ENCODE measurements at places on chromosomes 1 and 21.
A peak's percentile ranks its signal among the peaks of the same experiment; 100 is the strongest.

- DNase-seq: peak; percentile 27
- peak overlapping the region; percentile 45 for H3K27ac ChIP-seq
- H3K27me3 ChIP-seq: no peaks in the 10 kb centered on the region
- peak overlapping the region; percentile 81 for H3K4me3 ChIP-seq
Measured at GRCh38 chr1:12230549-12231275, 882 bp downstream of the VPS13D start.

DNA sequence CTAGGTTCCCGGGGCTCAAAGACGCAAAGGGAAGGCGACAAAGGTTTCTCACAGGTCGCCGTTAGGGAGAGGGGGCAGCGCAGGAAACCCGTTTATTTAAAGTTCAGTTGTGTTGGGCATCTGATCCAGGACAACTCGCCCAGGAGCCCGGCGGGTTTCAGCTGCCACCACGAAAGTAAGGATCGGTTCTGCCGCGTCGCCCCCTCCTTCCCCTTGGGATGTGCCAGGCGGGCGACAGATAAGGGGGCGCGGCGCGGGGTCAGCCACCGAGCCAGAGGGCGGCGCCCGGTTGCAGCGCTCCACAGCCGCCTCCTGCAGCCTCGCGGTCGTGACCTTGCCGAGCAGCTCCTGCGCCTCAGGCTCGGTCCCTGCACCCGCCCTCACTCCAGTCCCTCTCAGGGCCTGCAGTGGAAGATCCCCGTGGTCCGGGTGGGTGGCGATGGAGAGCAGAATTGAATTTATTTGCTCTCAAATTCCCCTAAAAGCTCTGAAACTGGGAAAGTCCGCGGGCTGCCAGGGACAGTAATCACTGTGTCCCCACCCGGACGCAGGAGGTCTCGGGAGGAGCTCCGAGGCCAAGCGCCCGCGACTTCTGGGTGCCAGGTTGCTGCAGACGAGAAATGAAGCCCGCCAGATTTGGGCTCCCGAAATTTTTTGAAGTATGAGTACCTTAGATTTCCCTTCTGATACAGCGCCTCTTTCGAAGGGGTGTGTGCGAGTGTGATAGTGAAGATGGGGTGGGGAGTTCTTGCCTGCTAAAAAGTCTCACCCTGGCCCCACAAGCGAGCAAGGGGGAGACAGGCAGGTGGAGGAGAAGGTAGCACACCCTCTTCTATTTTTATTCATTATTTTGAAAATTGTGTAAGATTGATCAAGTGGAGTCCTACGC is 28.4 kb upstream of the NFIA start:
- peak; percentile 41 for DNase-seq
- peaks cover 59% of the 10 kb centered on the region for H3K27me3 ChIP-seq
- H3K36me3 ChIP-seq: no peaks in the 10 kb centered on the region
- peaks cover 31% of the 10 kb centered on the region for H3K4me1 ChIP-seq

GRCh38 chr21:39118061-39118460 is 65.2 kb downstream of the PSMG1 start:
- H3K4me1 ChIP-seq: no peaks in the 10 kb centered on the region
- no peaks in the 10 kb centered on the region for H3K36me3 ChIP-seq
- H3K27ac ChIP-seq: no peak overlapping the region
- DNase-seq: no peak

DNA sequence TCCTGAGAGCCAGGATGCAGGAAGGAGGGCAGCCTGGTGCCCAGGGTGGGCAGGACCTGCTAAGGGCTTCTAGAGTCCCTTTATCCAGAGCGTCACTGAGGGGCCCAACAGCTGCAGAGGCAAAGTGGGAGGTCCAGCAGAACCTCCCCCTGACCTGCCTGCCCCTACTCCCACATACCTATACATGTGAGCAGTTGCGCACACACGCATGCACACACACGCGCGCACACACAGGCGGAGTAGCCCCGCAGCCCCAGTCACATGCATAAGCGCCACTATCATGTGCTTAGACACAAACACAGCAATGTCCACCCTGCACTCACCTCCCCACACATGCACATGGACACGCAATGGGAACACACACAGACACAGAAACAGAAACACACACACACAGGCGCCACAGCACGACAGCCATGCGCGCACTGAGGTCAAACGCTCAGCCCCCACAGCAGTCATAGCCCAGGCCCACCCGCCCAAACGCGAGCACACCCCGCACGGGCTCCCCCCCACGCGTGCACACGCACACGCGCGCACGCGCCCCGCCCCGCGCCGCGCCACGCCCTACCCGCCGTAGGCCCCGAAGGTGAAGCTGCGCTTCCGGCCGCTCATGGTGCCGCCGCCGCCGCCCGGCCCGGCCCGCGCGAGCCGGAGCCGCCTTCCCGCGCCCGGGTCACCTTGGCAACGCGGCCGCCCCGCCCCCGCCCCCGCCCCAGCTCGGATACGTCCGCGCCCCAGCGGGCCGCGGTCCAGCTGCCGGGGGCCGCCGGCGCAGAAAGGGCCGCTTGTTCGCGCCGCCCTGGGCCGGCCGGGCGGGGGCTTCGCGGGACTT is 17.7 kb downstream of the RAP1GAP start:
- H3K27ac ChIP-seq: no peak overlapping the region
- peak; percentile 55 for DNase-seq
- H3K4me3 ChIP-seq: peak overlapping the region; percentile 65
- peaks cover 5% of the 10 kb centered on the region for H3K27me3 ChIP-seq
- no peaks in the 10 kb centered on the region for H3K36me3 ChIP-seq

DNA sequence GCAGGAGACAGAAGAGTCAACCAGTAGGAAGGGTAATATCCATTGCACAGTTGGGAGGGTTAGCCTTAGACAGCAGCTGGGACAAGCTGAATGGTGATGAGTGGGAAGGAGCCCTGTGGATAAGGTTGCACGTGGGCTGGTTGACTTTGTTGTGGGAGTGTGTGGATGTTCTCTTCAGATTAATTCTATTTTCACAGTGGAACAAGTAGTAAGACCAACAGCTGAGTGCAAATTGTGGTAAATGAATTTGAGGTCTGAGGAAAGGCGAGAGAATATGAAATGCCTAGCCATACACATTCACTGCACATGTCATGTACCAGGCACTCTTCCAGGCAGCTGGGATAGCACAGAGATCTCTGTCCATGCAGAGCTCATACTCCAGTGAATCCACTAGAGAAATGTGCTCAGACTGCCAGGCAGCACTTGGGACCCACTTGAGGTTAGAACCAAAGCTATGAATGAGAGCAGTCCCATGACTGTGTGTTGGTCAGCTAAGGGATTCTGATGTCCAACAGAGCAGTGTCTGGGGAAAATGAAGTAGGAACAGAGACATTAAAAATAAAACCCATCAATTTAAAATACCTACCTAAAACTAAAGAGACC is 25.2 kb upstream of the VTCN1 start:
- no peaks in the 10 kb centered on the region for H3K4me1 ChIP-seq
- H3K4me3 ChIP-seq: no peak overlapping the region
- no peak for DNase-seq
- H3K27me3 ChIP-seq: peaks cover 15% of the 10 kb centered on the region
- no peaks in the 10 kb centered on the region for H3K36me3 ChIP-seq
- no peak overlapping the region for H3K27ac ChIP-seq

GRCh38 chr1:31760471-31761470 is 3.4 kb downstream of the ADGRB2 start:
- peaks cover 20% of the 10 kb centered on the region for H3K4me1 ChIP-seq
- peak; percentile 70 for DNase-seq
- peak overlapping the region; percentile 53 for H3K4me3 ChIP-seq
- H3K36me3 ChIP-seq: no peaks in the 10 kb centered on the region
- H3K27ac ChIP-seq: no peak overlapping the region

DNA sequence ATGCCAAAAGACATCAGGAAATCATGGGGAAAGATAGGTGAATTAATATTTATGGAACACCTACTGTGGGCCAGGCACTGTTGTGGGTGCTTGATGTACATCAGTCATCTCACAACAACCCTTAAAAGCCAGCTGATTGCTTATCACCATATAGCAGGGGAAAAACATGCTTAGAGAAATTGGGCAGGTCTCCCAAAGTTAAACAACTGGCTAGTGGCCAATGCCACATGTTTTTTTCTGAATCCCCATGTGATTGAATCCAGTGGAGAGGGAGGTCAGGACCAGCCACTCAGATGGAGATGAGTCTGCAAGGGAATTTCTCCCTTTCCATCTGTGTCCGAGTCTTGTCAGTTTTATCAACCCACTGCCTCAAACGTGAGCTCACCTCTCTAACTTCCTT is 33.5 kb downstream of the UTP25 start:
- no peak overlapping the region for H3K27ac ChIP-seq
- no peaks in the 10 kb centered on the region for H3K36me3 ChIP-seq
- H3K4me3 ChIP-seq: no peak overlapping the region
- DNase-seq: no peak
- no peaks in the 10 kb centered on the region for H3K4me1 ChIP-seq

DNA sequence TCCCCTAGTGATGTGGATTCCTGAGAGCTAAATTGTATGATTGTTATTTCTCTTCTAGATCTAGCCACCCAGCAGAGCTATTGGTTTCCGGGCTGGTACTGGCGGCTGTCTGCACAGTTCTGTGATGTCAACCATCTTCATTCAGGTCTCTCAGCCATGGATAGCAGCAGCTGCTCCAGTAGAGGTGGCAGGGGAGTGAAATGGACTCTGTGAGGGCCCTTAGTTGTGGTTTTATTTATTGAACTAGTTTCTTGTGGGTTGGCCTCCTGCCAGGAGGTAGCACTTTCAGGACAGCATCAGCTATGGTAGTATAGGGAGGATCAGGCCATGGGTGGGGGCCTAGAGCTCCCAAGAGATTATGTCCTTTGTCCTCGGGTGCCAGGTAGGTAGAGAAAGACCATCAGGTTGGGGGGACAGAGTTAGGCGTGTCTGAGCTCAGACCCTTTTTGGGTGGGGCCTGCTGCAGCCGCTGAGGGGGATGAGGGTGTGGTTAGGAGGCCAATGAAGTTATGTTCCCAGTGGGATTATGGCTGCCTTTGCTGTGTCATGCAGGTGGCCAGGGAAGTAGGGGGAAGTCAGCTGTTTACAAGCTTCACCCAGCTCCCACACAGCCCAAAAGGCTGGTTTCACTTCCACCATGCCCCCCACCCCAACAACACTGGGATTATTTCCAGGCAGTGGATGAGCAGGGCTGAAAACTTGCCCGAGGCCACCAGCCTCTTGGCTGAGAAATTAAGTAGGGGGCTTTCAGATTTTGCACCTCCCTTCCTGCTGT is 55.1 kb upstream of the RGS4 start:
- H3K36me3 ChIP-seq: no peaks in the 10 kb centered on the region
- no peaks in the 10 kb centered on the region for H3K4me1 ChIP-seq
- H3K4me3 ChIP-seq: no peak overlapping the region
- no peaks in the 10 kb centered on the region for H3K27me3 ChIP-seq
- H3K27ac ChIP-seq: no peak overlapping the region

DNA sequence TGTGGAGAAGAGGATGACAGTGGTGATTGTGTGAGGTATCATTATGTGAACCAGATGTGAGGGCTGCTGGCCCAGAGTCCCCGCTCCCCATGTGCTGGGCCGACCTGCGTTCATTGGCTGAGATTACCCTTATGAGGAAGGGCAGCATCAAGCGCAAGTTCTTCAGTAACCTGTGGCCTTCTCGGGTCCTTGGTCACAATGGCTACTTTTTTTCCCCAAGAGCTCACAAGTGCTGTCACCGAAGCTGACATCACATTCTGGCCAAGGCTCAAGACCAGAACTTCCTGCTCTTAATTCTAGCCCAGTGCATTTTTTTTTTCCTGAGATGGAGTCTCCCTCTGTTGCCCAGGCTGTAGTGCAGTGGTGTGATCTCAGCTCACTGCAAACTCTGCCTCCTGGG is 262.9 kb downstream of the RHOU start:
- no peak overlapping the region for H3K27ac ChIP-seq
- no peaks in the 10 kb centered on the region for H3K27me3 ChIP-seq
- no peak for DNase-seq
- peaks cover 7% of the 10 kb centered on the region for H3K4me1 ChIP-seq
- H3K36me3 ChIP-seq: no peaks in the 10 kb centered on the region
- H3K4me3 ChIP-seq: no peak overlapping the region

GRCh38 chr1:46199233-46199749 is 1.1 kb upstream of the POMGNT1 start:
- H3K27me3 ChIP-seq: peaks cover 2% of the 10 kb centered on the region
- H3K36me3 ChIP-seq: peaks cover 10% of the 10 kb centered on the region
- peak overlapping the region; percentile 82 for H3K4me3 ChIP-seq
- no peak overlapping the region for H3K27ac ChIP-seq
- no peak for DNase-seq
- peaks cover 26% of the 10 kb centered on the region for H3K4me1 ChIP-seq

DNA sequence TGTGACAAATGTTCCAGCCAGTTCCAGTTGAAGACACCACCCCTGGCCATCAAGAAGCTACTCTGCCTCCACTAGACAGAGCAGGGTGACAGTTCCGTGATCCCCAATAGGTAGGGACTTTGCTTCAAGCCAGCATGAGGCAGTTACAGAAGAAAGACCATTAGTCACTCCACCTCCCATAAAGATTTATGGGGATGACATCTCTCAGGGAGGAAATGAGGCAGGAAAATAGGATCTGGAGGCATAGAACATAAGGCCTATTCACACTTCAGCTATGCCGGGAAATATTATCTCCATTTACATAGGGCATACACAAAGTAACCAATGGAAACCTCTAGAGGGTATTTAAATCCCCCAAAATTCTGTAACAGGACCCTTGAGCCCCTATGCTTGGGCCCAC is 3.5 kb upstream of the GBP7 start:
- H3K4me3 ChIP-seq: no peak overlapping the region
- no peak overlapping the region for H3K27ac ChIP-seq
- H3K4me1 ChIP-seq: peaks cover 9% of the 10 kb centered on the region
- no peak for DNase-seq
- peaks cover 29% of the 10 kb centered on the region for H3K36me3 ChIP-seq
- H3K27me3 ChIP-seq: no peaks in the 10 kb centered on the region

- peaks cover 9% of the 10 kb centered on the region for H3K4me1 ChIP-seq
- H3K27me3 ChIP-seq: no peaks in the 10 kb centered on the region
- no peak overlapping the region for H3K27ac ChIP-seq
- H3K36me3 ChIP-seq: no peaks in the 10 kb centered on the region
Measured at GRCh38 chr1:108106775-108107174, 93.4 kb downstream of the SLC25A24 start.

GRCh38 chr1:64488862-64489261 is 18.9 kb downstream of the CACHD1 start:
- no peak for DNase-seq
- no peaks in the 10 kb centered on the region for H3K4me1 ChIP-seq
- H3K4me3 ChIP-seq: no peak overlapping the region
- no peaks in the 10 kb centered on the region for H3K36me3 ChIP-seq
- no peak overlapping the region for H3K27ac ChIP-seq

GRCh38 chr1:32239337-32239736 is 7.7 kb upstream of the FAM167B start:
- peak overlapping the region; percentile 21 for H3K4me3 ChIP-seq
- H3K4me1 ChIP-seq: peaks cover 19% of the 10 kb centered on the region
- DNase-seq: no peak
- no peaks in the 10 kb centered on the region for H3K27me3 ChIP-seq
